Mesothelial cell of epicardium (in vitro differentiated cells): ENCODE measurements at places on chromosomes 13 and 19. TPM values are rescaled to one million over a fixed set of nuclear protein-coding genes. Genes with fewer than 3 reads are reported as not detected.

GRCh38 chr13:77751513-77752456 lies 54.3 kb downstream of the SLAIN1 start:
- H3K27me3 ChIP-seq = no peaks in the 10 kb centered on the region
- DNase-seq = no peak
- H3K27ac ChIP-seq = no peak overlapping the region
- H3K4me1 ChIP-seq = peaks cover 2% of the 10 kb centered on the region
- H3K36me3 ChIP-seq = peaks cover 10% of the 10 kb centered on the region
- no peak overlapping the region for H3K4me3 ChIP-seq

DNA sequence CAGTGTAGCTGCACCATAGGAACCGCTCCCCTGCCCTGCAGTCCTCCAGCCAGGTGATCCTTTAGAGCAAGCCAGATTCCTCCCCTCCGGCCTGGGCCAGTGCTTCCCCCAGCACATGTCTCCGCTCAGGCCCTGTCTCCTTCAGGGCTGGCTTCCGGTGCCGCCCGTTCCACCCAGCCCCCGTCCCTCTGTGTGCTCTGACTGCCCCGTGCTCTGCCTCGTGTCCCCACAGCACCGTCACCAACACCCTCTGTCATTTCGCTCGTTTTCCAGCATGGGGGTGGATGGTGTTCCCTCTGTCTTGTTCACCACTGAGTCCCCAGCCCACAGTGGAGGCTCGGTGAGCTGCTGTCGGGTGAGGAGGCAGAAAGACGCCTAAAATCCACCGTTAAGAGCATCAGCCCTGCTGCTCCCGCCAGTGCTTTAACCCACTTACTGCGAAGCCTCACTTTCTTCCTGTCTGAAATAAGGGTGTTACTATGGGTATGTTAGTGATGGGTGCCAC lies 54.5 kb downstream of the TSSK6 start:
- H3K36me3 ChIP-seq = peaks cover 7% of the 10 kb centered on the region
- peaks cover 82% of the 10 kb centered on the region for H3K4me1 ChIP-seq
- DNase-seq = no peak
- no peaks in the 10 kb centered on the region for H3K27me3 ChIP-seq

CYP4F8 gene
- total RNA-seq = not detected in 3 replicates

DNA sequence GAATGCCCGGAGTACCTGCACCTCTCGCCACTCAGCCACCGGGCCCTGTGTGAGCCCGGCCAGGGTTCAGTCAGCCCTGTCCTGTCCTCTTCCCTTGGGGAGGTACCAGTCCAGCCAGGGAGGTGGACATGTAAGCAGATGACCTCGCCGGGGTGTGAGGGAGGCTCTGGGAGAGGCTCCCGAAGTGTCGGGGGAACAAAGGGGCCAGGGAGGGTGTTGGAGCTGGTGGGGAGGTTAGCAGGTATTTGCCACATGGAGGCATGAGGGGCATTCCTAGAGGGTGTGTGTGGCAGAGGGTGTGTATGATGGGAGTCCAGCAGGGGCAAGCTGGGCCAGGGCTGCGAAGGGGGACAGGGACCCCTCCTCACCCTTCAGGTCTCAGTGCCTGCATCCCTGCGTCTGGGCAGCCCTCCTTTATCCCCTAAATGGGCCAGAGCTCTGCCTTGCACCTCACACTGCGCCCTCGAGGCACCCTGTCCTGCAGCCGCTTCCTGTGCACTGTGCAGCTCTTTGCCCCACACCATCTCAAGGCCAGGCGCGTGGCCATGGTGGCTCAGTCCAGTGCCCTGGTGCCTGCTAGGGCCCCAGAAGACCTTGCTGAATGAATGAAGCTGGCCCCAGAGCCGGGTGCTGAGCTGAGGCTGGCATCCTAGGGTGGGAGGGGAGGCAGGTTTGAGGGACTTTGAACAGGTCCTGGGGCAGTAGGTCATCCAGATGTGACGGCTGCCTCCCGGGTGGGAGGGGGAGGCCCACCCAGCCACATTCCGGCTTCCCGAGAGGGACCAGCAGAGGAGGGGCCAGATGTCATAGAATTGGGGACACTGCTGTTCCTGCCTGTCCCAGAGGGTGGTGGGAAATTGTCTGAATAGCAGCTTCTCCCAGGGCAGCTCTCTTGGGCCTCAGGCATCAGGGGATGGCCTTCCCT lies 3.1 kb downstream of the DDA1 start:
- H3K27me3 ChIP-seq = no peaks in the 10 kb centered on the region
- H3K36me3 ChIP-seq = peaks cover 16% of the 10 kb centered on the region
- H3K4me3 ChIP-seq = no peak overlapping the region
- H3K4me1 ChIP-seq = peaks cover 20% of the 10 kb centered on the region
- DNase-seq = no peak

DNA sequence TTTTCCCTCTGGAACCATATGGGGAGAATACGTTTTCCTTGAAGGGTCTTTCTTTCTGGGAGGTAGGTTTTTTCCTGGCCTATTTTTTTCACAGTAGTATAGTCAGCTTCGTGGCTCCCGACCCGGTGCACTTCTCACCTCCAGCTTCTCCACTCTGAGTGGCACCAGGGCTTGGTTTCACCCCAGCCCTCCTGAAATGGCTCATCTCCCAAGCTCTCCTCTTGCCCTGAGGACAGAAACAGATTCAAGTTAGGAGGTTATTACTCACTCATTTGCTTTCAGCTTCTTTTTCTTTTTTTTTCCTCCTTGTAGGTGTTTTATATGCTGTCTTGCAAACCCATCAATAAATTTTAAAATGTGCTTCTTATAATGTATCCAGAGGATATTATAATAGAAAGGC lies 199.3 kb downstream of the RFC3 start:
- peaks cover 7% of the 10 kb centered on the region for H3K36me3 ChIP-seq
- no peak overlapping the region for H3K4me3 ChIP-seq
- DNase-seq = no peak
- H3K27me3 ChIP-seq = peaks cover 2% of the 10 kb centered on the region
- H3K27ac ChIP-seq = peak overlapping the region; percentile 37

- DNase-seq = no peak
- H3K27me3 ChIP-seq = peaks cover 15% of the 10 kb centered on the region
- no peaks in the 10 kb centered on the region for H3K36me3 ChIP-seq
Observed at GRCh38 chr19:30119180-30119908, 177.3 kb downstream of the URI1 start.

DNA sequence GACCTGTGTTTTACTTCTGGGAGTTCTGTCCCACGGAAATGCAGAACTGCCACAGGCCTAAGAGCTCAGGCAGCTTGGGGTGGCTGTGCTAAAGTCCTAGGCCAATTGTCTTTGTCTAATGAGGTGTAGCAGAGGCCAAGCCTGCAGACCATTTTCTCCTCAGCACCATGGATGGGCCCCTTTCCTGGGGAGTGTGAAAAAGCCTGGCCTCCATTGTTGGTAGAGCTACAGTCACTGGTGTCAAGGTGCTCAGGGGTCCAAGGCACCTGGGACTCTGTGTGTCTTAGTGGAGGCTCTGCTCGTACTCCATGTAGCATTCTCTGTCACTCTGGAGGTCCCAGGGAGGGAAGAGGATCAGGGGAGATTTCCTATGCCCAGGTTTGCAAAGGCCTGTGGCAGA lies 329.6 kb downstream of the SLITRK5 start:
- H3K27ac ChIP-seq = no peak overlapping the region
- H3K4me3 ChIP-seq = no peak overlapping the region
- H3K36me3 ChIP-seq = no peaks in the 10 kb centered on the region
- DNase-seq = no peak
- no peaks in the 10 kb centered on the region for H3K27me3 ChIP-seq
- peaks cover 10% of the 10 kb centered on the region for H3K4me1 ChIP-seq

DNA sequence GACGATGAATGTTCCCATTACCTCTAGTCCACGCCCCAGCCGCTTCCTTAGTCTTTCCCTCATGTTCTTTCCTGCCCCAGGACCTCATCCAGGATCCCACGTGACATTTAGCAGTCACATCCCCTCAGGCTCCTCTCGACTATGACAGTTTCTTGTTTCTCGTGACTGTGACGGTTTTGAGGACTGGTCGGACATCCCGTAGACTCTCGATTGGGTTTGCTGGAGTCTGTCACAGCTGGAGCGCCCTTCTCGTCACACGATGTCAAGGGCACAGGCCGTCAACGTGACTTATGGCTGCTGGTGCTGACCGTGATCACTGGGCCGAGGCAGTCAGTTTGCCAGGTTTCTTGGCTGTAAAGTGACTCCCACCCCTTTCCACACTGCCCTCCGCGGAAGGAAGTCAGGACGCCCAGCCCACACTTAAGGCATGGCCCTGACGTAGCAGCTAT lies 22.8 kb downstream of the ELAVL1 start:
- H3K27me3 ChIP-seq = no peaks in the 10 kb centered on the region
- no peak overlapping the region for H3K4me3 ChIP-seq
- no peaks in the 10 kb centered on the region for H3K4me1 ChIP-seq
- no peak for DNase-seq
- H3K36me3 ChIP-seq = peaks cover 29% of the 10 kb centered on the region

- DNase-seq = no peak
- peaks cover 3% of the 10 kb centered on the region for H3K4me1 ChIP-seq
- H3K4me3 ChIP-seq = no peak overlapping the region
Observed at GRCh38 chr19:45348367-45349125, 8.0 kb downstream of the KLC3 start.

CALR3 gene
- total RNA-seq = not detected in 3 replicates

OR7D2 gene
- 1.8 to 1.9 TPM (median 1.8 TPM) in 3 replicates for total RNA-seq

DNA sequence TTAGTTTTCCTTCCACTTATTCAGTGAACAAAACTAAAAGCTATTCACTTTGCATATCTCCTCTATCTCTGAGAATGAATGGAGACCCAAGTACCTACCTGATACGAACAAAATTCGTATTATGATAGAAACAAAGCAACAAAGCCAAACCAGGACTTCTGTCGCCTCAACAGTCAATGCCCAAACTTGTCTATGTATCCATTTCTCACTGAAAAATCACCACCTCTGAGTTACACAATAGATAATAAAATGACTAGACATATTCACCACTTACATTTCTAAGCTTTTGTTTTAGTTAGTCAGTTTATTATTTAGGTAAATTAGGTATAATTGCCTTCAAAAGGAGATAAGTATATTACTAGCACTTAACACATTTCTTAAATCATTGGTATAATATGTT lies 67.7 kb downstream of the CAB39L start:
- no peak overlapping the region for H3K4me3 ChIP-seq
- DNase-seq = no peak
- H3K4me1 ChIP-seq = peaks cover 38% of the 10 kb centered on the region
- peaks cover 37% of the 10 kb centered on the region for H3K27me3 ChIP-seq
- H3K36me3 ChIP-seq = peaks cover 13% of the 10 kb centered on the region

ZNF506 gene
- 17.6 to 21.3 TPM (median 19.9 TPM) in 3 replicates for total RNA-seq

DNA sequence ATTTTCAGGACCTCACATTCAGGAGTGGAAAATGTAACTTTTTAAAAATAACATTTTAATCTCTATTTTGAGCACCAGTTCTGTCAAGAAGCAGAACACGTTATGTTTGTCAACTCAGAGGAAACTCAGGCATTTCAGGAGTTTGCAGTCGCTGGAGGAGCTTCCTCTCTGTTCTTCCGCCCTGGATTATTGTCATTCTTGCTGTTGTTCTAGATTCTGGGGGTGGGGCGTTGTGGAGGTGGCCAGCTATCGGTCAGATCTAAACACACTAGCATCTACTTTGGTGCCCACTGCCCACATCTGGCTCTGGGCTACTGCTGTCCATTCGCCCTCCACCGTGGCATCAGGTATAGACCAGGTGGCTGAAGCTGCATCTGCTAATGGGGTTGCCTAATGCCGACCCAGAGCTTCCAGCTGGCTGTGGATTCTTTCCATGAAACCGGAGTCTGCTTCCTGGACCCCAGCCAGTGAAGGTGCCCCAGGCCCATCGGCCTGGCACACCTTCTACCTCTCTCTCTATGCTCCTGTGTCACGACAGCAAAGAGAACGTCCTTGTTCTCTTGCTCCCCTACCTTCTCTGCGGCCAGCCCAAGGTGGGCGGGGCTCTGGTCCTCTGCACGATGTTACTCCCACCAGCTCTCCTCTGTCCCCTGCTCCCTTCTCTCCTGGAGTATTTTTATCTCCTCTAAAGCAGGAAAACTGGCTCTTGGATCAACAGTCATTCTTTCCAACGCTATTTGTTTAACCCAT lies 36.7 kb upstream of the DGKH start:
- no peaks in the 10 kb centered on the region for H3K27me3 ChIP-seq
- DNase-seq = no peak
- no peaks in the 10 kb centered on the region for H3K36me3 ChIP-seq
- peaks cover 21% of the 10 kb centered on the region for H3K4me1 ChIP-seq
- peak overlapping the region; percentile 27 for H3K4me3 ChIP-seq
- H3K27ac ChIP-seq = no peak overlapping the region

GRCh38 chr13:103044056-103044455 lies 22.2 kb downstream of the SLC10A2 start:
- H3K27me3 ChIP-seq = peaks cover 5% of the 10 kb centered on the region
- no peak overlapping the region for H3K4me3 ChIP-seq
- H3K36me3 ChIP-seq = no peaks in the 10 kb centered on the region
- H3K27ac ChIP-seq = no peak overlapping the region
- H3K4me1 ChIP-seq = peaks cover 3% of the 10 kb centered on the region

KLK11 gene
- total RNA-seq = not detected in 3 replicates

- peaks cover 4% of the 10 kb centered on the region for H3K27me3 ChIP-seq
- no peaks in the 10 kb centered on the region for H3K36me3 ChIP-seq
- peak overlapping the region; percentile 28 for H3K27ac ChIP-seq
Observed at GRCh38 chr13:43307221-43307920, 284.0 kb downstream of the DNAJC15 start.

DNA sequence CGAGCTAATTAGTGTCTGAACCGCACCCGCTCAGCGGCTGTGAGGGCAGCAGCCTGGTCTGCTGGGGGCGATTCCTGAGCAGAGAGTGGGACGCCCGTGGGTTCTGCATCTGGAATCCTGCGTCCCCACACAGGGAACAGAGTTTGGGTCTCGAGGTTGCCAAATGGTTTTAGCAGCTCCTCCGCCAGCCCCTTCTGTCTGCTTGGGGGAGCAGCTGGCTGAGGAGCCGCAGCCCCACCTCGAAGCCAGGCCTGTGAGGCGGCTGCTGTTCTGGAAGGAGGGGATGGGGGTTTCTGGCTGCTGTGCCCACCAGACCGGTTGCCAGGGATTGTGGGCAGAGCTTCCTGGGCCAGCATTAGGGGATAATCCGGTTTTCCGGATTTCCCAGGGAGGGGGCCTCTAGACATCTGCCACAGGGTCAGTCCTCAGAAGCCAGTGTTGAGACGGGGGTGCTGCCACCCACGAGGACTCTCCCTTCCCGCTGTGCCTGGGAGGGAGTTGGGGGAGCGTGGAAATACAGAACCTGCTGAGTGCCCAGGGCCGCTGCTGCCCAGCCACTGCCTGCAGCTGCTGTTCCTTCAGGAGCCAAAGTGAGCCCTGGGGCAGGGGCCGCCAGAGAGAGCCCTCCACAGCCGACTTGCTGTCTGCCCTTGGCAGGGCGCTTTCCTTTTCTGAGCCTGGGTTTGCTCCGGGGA lies 2.0 kb downstream of the CDC34 start:
- peaks cover 7% of the 10 kb centered on the region for H3K36me3 ChIP-seq
- peak overlapping the region; percentile 98 for H3K27ac ChIP-seq
- DNase-seq = no peak

DCT gene
- total RNA-seq = 0.04 to 0.27 TPM (median 0.18 TPM) in 3 replicates

GRCh38 chr19:46745030-46745429 lies 827 bp upstream of the FKRP start:
- no peak for DNase-seq
- H3K4me3 ChIP-seq = peak overlapping the region; percentile 96
- H3K36me3 ChIP-seq = peaks cover 1% of the 10 kb centered on the region
- peak overlapping the region; percentile 89 for H3K27ac ChIP-seq
- peaks cover 23% of the 10 kb centered on the region for H3K4me1 ChIP-seq
